ENCODE measurements at places on chromosomes 13 and 19.

DNA sequence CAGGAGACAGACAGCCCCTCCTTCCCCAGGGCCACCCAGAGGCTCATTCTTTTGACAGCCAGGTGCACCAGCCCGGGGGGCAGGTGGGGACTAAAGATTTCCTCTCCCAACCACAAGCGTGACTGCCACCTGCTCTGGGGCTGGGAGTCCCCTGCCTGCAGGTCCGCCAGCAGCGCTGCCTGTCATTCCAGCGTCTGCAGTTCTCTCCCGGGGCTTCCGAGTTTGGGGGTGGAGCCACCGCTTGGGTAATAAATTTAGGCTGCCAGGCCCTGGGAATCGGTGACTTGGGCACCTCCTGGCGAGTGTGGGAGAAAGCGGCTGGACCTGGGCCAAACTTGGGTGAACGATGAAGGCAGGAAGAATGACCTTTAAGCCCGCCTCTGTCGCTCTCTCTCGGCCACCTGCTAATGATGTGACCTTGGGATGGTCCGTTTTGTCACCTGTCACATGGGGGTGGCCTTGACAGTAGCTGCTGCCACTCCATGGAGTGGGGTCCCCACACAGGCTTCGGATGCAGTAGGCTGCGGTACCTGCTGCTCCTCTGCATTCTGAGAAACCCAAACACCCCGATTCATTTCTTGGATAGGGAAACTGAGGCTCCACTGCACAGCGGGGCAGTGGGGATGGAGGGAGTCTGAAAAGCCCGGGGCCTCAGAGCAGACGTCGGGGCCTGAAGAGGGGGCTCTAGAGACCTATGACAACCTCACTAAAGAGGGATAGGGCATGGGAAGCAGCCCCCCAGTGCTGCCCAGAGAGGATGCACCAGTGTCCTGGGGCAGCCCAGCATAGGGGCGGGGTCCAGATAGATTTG lies 12.8 kb downstream of the FUT6 start:
- DNase-seq, result no peak

DNA sequence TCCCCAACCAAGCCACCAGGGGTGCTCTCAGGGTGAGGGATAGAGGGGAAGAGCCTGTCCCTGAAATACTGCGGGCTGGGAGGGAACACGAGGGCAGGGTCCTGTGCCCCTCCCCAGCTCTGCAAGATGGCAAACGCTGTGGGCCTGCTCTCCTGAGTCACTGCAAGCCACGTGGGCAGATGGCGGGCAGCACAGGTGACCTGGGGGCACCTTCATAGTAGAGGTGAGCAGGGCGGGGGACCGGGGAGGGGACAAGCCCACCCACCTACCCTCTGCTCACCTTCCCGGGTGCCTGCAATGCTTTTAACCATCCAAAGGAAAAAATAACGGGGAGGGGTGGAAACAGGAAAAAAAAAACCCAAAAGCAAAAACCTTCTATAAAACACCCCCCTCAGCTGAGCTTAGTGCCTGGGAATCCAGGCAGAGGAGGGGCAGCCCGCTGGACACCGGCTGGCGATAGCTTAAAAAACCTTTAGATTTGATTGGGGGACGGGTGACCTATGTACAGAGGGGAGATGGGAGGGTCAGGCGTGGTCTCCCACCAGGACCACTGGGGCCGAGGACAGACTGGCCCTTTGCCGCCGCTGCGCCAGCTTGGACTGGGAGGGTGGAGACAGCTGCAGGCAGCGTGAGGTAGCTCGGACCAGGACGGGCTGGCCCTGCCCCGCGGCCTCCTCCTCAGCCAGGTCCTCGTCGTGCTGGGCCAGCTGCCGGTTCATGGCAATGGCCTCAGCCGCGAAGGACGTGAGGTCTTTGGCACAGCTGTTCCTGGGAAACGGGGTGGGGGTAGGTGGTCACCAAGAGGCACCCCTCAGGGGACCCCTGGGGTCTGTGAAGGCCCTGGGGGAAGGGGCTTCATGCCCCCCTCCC lies 11.7 kb downstream of the MKNK2 start:
- no peak for DNase-seq

DNA sequence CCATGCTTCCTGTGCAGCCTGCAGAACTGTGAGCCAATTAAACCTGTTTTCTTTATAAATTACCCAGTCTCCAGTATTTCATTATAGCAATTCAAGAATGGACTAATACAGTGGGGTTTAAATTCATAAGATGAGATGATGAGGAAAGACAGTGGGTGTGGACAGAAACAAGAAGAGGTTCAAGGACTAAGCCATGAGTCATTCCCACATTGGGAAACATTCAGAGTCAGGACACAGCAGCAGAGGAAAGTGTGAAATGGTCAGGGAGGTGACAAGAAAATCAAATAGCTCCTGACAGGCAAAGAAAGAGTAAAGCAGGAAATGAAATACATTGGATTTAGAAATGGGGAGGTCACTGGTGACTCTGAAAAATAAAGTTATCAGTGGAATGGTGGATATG lies 9.1 kb downstream of the ZNF841 start:
- DNase-seq, result no peak

DNA sequence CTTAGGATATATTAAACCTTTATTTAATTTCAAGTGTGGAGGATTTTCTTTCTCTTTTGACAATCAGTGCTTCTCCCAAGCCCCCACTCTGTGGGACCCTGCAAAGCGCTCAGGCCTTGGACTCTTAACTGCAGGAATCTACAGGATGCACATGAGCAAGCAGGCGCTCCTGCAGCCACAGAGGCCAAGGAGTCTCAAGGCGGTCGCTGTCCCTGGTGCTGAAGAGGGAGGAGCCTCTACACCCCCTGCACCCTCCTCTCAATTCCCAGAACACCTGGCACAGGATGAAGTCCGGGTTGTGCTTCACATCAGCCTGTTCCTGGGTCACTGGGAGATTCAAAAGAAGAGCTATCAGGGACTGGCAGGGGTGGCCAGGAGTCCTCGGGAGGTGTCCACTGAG lies 13.5 kb downstream of the OR10H4 start:
- DNase-seq, result no peak

DNA sequence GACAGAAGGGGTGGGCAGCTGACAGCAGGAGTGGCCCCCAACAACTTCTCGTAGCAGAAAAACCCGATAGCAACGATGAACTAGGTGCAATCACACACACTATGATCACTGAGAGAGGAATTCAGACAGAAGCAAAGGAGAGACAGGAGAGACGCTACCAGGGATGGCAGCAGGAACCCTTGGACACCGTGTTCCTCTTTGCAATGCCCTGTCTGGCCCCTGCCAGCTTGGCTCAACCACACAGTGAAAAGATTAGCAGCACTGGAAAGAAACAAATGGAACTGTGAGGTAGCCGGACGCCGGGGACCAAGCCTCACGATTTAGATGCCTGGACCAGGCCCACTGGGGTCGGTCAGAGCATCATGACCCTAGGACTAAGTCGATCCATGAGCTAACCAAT lies 23.6 kb downstream of the DCAF15 start:
- no peak for DNase-seq

- no peak for DNase-seq
These were observed 4.4 kb downstream of the KXD1 start for GRCh38 chr19:18562086-18562485.

DNA sequence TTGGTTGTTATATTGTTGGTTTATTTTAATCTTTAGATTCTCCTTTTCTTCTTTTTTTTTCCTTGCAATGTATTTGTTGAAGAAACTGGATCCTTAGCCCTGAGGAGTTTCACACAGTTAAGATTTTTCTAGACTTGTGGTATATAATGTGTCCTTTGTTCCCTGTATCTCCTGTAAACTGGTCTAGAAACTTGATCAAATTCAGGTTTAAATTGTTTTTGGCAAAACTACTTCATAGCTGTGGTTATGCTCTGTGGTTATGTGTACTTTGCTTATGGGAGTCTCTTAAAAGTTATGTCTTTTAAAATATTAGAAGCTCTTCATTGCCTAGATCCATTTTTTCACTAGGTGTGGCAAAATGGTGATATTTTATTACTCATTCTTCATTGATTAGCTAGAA lies 3.7 kb upstream of the MTRF1 start:
- no peak for DNase-seq

All from activated T-cell treated with anti-CD3 and anti-CD28 coated beads for 48 hours (primary cell).